ENCODE measurements at places on chromosomes 3 and 15. TPM values are rescaled to one million over a fixed set of nuclear protein-coding genes. Genes with fewer than 3 reads are reported as not detected.
A peak's percentile ranks its signal among the peaks of the same experiment; 100 is the strongest.

- DNase-seq: no peak
Observed at GRCh38 chr15:68930268-68931022, at the start of gene SPESP1. SPESP1 (plus strand) TSS chr15:68930525; CDS start chr15:68930654, 129 bp downstream.

- no peak for DNase-seq
Observed at GRCh38 chr3:126021702-126022101, 52.7 kb downstream of the ROPN1B start.

IRAK2 gene
- 4.7 TPM for total RNA-seq

- no peak for DNase-seq
Observed at GRCh38 chr3:160810362-160811236, 54.6 kb downstream of the PPM1L start.

DNA sequence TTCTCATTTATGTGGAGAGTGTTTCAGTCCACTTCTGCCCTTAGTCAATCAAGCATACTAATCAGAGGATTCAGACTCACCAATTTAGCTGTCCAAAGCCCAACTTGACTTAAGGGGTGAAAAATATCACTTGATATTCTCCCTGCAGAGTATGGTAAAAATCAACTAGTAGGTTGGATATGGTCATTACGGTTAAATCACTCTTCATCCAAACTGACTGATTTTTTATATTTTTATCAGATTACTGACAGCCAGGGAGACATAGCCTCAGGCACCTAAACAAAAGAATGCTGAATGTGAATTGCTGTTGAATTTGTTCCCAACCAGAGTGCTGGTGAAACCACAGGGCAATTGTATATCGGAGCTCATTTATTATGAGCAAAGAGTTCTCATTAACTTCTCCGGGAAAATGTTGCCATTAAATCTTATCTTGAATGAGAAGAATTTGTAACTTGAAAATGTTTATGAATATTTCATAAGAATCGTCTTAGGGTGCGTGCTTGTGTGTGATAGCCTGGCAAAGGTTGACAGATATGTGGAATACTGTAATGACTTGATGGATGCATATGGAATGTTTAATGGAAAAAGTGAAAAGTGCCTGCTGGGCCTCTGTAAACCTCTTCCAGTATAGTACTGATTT is 411.2 kb downstream of the NAALADL2 start:
- DNase-seq: no peak

MESP2 gene
- 0.13 TPM for total RNA-seq

PPIB gene
- total RNA-seq: 667 TPM

DNA sequence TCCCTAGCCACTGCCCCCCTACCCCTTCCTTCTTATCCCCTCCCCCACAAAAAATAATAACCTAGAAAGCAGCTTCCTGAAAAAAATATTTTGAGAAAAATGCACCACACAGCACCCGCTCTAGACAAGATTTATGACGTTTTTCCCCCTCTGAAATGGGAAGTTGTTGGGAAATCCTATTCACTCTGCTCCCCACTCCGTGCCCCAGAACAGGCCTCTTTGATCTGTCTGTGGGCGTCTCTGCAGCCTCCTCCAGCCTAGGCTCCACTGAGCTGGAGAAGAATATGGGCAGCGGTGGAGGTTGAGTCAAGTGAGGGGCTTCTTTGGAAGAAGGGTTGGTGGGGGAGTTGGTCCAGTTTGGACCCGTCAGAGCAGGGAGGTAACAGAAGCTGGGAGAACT is 28.5 kb upstream of the POLG start:
- no peak for DNase-seq

MCF2L2 gene
- total RNA-seq: 0.26 TPM

DNA sequence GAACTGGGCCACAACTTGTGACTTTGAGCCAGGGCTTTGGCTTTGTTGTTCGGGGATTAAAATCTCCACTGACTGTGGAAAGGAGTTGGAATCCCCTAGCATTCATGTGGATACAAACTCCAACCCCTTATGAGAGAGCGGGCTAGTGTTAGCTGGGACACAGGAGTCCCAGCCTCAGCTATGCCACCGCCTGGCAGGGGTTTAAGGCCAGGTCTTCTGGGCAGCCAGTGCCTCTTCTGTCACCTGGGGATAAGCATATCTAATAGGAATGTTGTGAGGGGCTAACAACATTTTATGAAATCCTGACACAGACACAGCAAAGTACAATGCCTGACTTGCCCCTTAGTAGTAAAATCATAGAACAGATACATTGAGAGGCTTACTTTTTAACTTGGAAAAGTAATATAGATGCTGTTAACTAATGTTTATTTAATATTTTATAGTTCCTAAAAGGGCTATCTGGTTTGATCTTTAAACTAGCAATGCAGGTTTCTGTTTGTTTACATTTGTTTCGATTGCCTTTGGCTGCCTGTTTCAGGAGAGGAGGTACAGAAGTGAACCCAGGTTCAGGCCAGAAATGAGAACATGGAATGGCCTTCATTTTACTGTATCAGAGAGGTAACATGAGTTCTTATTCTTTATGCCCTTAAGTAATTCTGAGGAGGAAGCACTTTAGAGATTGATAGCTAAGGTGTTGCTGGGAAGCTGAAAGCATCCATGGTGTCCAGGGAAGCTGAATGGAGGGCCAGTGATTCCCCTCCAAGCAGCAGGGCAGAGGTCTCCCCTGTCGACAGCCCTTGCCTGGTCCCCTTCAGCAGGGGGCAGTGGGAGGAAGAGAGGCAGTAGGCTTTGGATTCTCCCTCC is 8.7 kb downstream of the GPR160 start:
- no peak for DNase-seq

GRCh38 chr15:66071921-66072295 is 181.6 kb downstream of the MEGF11 start:
- no peak for DNase-seq

DNA sequence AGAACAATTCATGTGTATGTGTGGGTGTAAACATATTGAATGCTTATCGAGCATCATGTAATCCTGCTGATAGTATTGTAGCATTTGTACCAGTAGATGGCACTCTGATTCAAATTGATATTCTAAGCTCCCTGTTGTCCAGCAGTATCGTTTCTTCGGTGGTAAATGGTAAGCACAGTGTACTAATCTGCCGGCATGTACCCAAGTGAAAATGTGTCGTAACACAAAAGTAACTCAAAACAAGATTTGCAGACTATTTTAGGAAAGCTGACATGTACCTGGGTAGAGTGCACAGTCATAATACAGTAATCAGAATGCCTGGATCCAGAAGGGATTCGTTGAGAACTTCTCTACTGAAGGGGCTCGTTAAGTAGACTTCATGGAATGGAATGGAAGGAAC is 31.7 kb upstream of the MNS1 start:
- DNase-seq: peak; percentile 74

GUCA1C gene
- total RNA-seq: not detected

- no peak for DNase-seq
Observed at GRCh38 chr3:119885746-119886530, 104.0 kb downstream of the NR1I2 start.

Measured in bronchial epithelial cell (primary cell).